Stimulated activated CD4-positive, alpha-beta T cell treated with anti-CD3 and anti-CD28 coated beads, Interleukin-12 subunit alpha, Interleukin-12 subunit beta, amount 100 ng/mL, for 48 hours (primary cell): ENCODE measurements at places on chromosomes 1 and 21.
A peak's percentile ranks its signal among the peaks of the same experiment; 100 is the strongest.

DNA sequence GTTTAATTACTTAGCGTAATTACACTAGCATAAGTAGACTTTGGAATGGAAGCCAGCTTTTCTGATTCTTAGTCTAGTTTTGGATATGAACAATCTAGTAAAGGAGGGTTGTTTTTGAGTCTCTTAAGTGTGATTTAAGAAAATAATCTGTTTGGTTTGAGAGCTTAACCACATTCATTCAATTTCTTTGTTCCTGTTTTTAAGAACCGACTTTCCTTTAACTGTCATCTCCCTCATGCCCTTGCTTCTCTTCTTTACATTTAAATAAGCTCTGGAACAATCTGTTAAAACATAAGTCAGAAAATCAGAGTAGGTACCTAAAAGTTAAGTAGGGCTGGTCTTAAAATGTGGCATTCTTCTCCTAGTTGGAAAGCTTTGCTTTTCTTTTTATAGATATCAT, 27.7 kb downstream of the CDC42 start:
- no peak for DNase-seq

GRCh38 chr1:193211539-193211938, 25.1 kb upstream of the B3GALT2 start:
- no peak for DNase-seq

DNA sequence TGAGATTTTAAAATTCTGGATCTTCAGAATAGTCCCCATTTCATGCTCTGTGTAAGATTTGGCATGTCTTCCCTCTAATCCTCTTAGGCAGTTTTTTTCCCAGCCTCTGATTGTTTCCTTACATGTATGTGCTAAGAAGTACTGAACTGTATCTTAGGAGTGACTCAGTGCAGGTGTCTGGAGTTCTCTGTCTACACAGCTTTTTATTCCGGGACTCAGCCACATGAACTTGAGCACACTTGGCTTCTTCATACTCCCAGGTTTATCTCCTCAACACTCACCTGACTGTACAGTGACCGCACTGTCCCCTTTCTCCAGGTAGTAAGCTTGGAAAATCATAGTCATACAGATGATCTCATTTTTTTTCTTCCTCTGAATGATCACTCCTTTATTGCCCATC, 50.7 kb downstream of the SYT14 start:
- DNase-seq, result no peak

- no peak for DNase-seq
Observed at GRCh38 chr1:109395602-109396512, 1.9 kb downstream of the SORT1 start.

DNA sequence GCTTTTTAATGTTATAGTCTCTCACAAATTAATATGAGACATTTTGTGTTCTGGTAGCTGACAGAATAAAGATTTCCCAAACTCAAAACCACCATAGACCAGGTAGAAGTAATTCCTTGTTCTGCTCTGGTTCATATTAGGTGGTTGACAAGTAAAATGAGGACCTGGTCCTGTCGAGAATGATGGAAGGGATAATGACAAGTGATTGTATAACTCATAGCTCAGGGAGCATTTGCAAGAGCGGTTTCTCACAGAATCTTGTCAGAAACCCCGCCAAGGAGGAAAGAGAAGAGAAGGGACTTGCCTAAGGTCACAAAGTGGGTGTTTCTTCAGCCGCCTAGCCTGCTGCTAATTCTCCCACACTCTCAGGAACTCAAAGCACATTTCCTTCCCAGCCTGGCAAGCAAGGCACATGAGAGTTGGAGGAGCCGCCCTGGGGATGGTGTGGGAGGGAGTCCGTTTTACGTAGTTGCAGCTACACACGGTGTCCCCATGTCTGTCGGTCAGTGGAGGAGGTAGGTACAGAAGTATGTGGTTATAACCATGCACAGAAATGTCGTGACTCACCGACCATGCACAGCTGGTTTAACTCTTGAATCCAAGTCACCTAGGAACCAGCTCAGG, 46.5 kb downstream of the SAMD13 start:
- no peak for DNase-seq

DNA sequence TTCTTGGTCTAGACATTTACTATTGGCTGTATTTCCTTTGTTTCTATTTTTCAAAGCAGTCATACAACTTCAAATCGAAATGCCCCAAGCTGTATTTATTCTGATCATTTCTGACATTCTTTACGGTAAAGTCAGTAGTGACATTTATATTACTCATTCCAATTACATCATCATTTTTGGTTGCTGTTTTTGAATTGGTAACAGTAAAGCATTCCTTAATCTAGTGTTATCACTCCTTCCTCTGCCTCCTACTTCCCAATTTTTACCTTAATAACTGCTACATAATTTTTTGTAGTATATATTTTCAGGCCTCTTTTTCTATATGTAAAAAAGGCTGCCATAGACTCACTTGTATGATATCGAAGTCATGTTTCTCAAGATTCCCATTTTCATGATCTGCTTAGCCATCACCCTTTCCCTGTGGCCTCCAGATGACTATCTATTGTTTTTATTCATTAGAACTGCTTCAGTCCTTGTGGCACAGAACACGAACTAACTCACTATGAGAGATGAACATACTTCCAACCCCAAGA, 167.2 kb downstream of the RUNX1 start:
- no peak for DNase-seq

DNA sequence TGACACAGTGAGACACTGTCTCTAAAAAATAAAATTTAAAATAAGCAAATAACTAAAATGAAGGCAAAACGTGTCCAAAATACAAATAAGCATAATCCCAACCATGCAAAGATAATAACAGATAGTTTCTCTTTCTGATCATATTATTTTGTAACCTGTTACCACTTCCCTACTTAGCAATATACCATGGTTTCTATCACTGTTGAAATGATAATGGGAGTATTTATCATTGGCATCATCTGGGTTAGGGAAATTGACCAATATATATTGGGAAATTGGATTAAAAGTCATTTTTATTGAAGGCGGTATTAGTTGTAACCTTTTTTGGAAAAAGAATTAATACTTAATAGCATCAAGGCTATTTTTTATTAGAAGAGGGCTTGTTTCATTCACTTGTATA, 47.0 kb downstream of the USP25 start:
- no peak for DNase-seq

DNA sequence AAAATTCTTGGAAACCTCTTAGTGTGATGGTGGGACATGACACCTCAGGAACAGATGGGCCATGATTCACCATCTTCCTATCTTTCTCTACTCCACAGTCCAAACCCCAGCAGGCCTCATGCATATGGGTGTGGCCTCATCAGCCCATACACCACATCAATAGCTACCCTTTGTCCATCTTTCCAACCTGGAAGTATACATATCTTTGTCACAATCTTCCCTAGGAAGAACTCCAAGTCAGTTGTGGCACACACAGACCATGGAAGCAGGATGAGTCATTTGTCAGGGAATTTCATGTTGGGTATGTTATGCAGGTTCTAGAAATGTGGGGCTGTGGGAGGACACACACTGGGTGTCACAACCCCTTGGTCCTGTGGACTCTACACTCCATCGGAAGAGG, 30.5 kb upstream of the CLCA4 start:
- no peak for DNase-seq

- peak; percentile 12 for DNase-seq
Observed at GRCh38 chr1:182430263-182431068, 19.5 kb upstream of the RGSL1 start.

DNA sequence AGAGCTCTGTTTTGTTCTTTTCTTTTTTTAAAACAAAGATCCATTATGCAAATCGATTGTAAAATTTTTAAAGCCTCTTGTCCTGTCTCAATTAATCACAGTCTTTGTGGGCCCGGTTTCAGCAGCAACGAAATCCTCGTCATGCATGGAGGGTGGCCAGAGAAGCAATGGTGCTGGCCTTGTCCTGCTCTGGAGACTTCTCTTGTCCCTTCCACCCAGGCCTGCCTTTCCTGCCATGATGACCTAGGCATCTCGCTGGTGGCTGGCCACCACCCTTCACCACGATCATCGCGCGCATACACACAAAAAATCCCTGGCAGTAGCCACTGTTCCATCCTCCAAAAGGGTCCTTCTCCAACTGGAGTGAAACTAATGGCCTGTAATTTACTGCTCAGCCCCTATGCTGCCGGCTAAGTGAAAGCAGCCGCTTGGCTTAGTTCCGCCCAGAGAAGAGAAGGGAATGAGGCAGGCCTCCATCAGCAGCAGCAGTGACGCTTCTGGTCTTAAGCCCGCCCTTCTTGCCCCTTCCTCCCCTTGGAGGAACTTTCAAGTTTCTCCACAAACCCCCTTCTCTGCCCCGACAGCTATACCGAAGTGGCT, 309.5 kb downstream of the NPHP4 start:
- no peak for DNase-seq

GRCh38 chr1:184617433-184618029, 137.1 kb downstream of the EDEM3 start:
- no peak for DNase-seq

DNA sequence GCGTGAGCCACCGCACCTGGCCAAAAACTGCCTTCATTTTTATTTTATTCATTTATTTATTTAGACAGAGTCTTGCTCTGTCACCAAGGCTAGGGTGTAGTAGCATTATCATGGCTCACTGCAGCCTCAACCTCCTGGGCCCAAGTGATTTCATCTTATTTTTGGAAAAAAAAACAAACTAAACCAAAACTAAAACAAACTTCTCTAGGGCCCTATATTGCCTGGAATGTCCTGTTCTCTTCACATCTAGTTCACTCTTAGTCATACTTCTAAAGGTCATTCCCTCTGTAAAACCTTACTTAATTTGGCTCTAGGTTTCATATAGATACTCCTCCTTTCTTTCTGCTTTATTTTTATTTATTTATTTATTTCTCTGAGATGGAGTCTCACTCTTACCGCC, 15.6 kb downstream of the RPS27 start:
- no peak for DNase-seq

DNA sequence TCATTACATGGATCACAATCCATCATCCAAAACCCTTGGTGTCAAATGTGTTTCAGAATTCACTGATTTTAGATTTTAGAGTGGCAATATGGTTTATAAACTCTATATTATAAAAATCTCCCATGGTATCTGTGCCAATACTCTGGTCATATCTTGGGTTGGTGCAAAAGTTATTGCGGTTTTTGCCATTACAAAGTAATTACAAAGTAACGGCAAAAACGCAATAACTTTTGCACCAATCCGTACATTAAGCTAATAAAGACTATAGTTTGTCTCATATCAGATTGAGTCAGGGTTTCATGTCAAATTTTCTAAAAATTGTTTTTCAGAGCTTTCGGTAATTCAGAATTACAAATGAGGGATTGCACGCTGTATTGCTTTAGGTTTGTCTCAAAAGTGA, 23.4 kb upstream of the NTMT2 start:
- no peak for DNase-seq

DNA sequence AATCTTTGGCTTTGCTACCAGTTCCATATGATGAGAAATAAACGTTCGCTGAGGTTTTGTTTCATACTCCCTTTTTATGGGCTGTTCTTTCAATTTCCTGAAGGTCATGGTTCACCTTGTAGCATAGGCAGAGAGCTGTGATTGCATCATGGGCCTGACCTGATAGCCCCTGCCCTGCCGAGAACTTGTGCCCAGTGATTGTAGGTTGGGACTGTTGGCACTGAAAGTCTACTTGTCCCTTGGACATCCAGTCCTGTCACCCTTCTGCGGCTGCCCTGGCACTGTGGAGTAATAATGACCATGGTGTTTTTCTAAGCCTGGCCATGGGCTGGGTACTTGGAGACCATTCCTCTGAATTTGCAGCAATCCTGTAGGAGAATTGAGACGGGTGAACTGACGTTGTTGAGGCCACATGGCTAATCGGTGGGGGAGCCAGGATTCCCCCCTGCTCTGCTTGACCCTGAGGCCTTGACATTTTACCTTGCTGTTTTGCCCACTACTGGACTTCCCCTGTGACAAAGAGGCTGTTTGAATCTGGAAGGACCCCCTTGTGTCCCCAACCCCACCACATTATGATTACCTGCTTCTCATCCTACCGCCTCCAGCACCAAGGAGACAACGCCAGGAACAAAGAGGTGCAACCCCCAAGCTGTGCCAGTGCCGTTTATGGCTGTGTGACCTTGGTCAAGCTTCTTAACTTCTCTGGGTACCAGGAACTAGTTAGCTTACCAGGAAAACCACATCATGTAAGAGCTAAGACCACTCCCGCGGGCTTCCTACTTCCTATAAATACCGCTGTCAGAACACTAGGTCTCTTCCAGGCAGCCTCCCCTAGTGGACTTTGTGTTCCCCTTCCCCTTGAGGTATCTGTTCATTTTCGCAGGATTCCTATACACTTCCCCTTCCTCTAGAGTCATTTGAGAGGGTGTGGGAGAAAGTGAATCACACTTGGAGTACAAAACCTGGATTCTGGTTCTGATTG, 23.4 kb downstream of the SESN2 start:
- DNase-seq, result no peak

DNA sequence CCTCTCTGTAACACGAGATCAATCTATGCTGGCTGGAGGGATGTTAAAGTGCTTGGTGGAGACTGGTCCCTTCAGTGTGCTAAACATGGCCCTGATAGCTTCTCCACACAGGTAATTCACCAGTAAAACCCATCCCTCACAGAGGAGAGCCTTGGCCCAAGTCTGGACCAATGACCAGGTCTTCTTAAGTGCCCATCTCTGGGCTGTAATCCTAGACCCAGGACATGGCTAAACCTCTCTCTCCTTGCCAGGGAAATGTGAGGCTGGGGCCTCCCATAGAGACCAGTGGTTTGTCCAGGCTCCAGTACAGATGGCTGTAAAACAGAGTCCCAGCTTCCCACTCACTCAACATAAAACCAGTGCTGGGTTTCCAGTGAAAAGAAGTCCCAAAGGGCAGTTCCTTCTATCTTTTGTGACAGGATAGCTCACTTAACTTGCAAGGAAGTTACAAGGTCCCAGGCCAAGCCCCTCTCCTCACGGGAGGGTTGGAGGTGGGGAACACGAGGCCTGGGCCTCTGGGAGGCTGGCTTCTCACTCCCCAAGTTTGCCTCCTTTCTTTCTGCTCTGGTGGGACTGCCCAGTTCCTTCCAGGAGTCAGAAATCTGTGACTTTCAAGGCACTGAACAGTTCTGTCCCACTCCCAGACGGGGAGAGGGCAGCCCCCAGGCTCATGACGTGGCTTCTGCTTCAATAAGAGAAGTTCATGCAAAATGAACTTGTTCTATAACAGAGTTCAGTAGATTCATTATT, 2.2 kb upstream of the KIF17 start:
- DNase-seq, result no peak

GRCh38 chr1:2028870-2029560, 9.9 kb downstream of the GABRD start:
- no peak for DNase-seq

DNA sequence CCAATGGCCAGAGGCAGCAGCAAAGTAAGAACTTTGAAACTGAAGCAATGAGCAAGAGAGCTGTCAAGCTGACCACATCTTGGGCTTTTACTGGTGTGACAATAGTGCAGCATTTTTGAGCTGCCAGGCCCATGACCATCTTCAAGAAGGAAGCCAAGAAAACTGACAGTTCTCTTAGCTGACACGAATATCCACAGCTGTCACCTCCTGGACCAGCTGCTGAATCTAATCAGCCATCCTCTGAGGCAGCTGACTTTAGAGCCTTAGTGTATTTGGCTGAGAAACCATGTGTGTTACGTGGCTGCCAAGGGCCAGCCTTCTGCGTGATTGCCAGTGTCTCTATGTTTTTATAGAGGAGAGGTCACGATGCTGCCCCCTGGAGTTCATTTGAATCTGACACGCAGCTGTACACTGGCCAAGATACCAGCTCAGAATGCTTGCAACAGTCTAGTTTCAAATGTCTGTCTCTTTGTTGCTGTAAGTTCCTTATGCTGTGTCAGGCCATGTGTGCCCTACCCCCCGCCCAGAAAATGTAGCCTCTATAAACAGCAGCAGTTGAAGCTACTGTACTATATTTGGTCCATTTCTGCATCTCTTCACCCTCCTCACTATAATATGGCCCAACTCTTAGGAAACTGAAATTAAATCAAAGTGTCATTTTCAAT, 39.7 kb downstream of the PALMD start:
- DNase-seq, result peak; percentile 19
